Jurkat, Clone E6-1 (cell line): ENCODE measurements at places on chromosomes 11 and 22.
A peak's percentile ranks its signal among the peaks of the same experiment; 100 is the strongest.

GRCh38 chr11:32962016-32962415 is 53.7 kb upstream of the DEPDC7 start:
- DNase-seq = no peak

GRCh38 chr11:58530236-58530635 is 22.3 kb upstream of the OR5B21 start:
- peak; percentile 41 for DNase-seq

- DNase-seq = no peak
Measured at GRCh38 chr22:49848690-49849160, 4.9 kb upstream of the ZBED4 start.

GRCh38 chr11:79441461-79441875 is 638 bp upstream of the TENM4 start:
- no peak for DNase-seq

DNA sequence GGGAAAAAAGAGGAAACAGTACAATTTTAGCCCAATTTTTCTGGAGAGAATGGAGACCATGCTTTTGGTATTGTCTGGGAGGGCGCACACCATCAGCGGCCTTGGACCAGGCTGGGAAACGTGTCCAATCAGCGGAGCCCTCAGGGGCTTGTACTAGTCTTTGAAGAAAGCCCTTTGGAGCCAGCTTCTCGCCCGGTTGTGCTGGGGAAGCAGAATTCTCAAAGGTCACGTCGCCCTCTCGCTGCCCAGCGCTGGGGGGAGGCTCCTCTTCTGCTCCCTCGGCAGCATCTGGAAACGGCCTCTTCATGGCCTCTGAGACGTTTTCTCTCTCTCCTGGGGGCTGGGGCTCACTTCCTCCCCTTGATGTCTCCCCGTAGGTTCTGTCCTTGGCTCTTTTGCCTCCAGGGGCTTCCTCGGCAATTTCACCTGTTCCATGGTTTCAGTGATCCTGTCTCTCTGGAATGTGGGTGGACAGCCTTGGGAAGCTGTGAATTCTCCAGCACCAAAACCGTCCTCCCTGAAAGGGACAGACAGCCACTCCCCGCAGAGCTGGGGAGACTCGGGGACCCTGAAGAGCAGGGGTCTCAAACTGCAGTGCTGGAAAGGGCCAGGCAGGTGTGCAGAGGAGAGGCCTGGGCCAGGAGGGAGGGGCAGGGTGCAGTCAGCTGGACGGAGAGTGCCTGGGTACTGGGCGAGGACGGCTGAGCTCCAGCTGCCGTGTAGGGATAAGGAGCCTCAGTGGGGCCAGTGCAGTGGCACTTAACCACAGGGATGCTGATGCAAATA is 80.2 kb downstream of the RPS6KA4 start:
- no peak for DNase-seq

DNA sequence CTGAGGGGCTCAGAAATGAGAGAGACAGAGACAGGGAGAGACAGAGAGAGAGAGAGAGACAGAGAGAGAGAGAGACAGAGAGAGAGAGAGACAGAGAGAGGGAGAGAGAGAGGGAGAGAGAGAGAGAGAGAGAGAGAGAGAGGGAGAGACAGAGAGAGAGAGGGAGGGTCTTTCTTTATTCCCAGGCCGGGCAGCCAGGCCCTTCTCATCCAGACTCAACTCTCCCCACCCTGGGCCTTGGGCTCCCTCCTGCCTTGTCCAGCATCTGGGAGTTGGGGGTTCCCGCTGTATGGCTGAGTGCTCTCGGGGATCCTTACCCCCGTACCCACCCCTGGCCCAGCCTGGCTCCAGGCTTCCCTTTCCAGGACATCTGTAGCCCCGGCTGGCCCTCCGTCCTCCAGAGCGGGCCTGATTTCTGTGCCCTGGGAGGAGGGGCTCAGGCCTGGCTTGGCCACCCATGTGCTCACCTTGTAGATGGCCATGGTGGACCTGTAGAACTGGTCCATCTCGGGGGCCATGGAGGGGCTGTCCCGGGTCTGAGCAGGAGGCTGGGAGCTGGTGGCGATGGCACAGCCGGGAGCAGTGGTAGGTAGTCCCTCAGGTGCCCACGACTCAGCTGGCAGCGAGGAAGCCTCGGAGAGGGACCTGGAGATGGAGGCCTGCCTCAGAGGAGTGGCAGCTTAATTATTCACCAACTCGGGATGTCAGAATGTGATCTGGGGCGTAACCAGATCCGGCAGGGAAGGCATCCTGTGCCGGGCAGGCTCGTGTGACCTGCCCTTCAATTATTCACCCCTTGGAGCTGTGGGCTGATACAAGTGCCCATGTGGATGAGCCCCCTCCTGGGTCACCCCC is at the start of gene BAIAP2L2:
Gene BAIAP2L2 (minus strand): TSS at position 677 of the 855 bp plus-strand sequence. CDS start 159 bp downstream, at position 518.
- DNase-seq = no peak

DNA sequence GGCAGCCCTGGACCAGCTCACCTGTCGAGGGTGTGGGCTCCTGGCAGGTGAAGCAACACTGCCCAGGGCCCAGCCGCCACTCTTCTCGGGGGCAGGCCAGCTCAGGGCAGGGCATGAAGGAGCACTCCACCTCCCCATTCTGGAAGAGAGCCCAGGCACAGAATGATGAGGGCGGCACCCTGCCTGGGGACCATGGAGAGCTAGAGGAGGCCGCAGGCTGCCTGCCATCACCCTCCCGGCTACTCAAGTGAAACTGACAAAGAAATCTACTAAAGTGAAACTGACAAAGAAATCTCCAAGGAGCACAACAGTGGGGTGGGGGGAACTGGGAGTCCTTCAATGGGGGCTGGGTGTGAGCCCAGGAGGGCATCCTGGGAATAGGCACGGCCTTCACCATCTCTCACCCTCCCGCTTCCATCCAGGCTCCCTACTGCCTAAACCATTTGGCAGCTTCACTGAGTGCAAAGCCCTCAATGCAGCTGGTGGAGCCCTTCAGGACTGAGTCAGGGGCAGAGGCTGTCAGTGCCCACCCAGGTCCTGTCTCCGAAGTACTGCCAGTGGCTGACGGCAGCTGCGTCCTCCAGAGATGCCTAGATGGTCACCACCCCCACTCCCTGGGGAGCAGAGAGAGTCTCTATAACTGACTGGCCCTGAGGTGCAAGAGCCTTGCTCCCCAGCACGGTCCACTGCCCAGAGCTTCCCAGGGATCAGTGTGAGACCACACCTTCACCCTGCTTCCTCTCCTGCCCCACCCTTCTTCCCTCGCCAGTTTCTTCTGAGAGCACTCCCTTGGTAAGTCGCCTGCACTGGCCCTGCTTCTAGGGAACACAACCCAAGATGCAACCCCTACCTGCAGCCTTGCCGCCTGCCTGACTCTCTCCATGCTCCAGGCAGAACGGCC is 21.7 kb downstream of the VWCE start:
- no peak for DNase-seq

- DNase-seq = peak; percentile 3
Measured at GRCh38 chr11:112734207-112734606, 227.0 kb upstream of the NCAM1 start.

DNA sequence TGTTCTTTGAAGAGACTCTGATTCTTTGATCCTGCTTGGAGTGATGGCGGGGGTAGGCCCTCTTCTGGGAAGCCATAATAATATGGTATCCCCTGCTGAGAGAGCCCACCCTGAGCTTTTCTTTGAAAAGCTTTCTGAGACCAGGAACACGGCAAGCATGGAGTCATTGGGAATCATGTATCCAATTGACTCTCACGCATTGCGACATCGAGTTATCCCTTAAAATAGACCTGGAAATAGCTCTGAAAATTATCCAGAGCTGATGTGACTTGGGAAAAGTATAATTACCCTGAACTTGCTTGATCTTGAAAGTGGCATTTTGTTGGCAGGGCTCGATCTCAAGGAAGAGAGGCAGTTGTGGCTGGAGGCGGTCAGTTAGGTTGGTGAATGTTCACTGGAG is 36.8 kb upstream of the MPEG1 start:
- no peak for DNase-seq

- DNase-seq = no peak
Measured at GRCh38 chr11:70105755-70106571, 27.8 kb downstream of the ANO1 start.

DNA sequence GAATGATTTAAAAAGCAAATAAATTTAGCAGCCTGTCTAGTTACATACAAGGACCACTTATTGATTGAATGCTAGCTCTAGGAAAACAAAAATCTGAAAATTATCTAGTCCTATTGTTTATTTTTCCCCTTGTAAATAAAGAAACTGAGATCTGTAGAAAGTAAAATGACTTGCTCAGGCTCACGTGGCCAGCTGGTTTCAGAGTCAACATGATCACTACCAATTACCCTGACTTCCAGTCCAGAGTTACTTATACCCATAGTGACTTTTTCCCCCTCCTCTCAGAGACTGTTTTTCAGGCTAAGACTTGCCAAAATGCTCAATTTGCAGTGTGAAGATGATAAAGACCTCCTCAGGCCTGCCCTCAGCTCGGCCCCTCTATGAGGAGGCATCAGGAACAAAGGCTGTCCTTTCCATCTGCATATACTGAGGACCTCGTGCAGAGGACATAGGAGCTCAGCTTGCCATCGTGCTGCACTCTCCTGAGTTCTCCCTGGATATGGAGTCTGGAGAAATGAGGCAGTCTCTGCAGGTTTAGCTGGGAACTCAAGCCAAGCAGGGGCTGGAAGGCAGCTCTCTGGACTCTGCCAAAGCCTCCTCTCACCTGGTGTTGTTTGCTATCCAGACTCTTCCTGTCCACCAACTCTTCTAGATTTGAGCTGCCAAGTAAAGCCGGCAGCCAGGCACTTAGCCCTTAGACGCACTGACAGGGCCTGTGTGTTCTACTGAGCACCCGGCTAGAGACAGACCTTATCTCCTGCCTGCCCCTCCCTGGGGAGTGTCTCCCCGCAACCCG is 883.3 kb downstream of the NTM start:
- no peak for DNase-seq

GRCh38 chr22:20728523-20729190 is 45.3 kb upstream of the SERPIND1 start:
- DNase-seq = no peak

- no peak for DNase-seq
Measured at GRCh38 chr11:104055596-104055995, 19.2 kb downstream of the DDI1 start.

- no peak for DNase-seq
Measured at GRCh38 chr11:58762284-58763119, 30.8 kb upstream of the GLYAT start.

GRCh38 chr11:88064097-88064705 is 111.0 kb downstream of the RAB38 start:
- DNase-seq = no peak

DNA sequence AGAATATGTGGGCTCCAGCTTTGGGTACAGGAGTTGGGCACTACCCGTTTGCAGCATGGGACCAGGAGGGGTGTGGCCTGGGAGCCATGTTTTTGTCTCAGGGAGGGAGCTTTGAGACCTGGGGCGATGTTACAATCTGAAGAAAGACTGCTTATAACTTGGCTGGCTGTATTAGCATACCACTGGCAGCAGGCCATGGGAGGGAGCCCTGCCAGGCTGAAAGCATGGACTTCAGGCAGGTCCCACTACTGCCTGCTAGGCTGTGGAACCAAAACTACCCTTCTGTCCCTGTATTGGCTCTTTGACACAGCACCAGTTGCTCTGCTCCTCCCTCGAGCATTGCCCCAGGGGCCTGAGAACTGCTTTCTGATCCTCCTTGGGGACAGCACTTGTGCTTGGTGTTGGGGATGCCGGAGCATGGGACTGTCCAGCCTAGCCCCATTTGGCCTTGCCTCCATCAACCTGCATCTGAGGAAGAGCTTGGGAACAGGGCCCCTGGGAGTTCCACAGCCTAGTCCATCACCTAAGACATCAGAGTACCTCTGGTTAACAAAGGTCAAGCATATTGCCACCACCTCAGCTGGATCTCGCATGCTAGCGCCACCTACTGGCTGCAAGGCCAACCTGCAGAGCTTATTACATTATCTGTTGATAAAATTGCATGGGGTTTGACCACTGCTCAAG is 217.4 kb downstream of the SBF2 start:
- no peak for DNase-seq

DNA sequence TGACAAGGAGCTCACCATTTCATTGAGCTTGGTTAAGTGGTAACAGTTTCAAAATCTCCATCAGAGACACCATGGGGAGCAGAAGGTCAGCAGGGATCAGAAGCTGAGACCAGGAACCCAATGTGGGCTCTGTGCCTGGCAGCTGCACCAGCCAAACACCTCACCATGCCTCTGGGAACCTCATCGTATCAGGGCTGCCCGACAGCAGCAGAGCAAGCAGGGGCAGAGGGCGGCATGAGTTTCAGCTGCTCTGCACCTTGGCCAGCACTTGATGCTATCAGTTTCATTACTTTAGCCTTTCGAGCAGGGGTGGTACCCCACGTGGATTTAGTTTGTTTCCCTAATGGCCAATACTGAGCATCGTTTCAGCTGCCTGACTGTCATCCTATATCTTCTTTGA is 77.8 kb downstream of the DGCR2 start:
- no peak for DNase-seq

DNA sequence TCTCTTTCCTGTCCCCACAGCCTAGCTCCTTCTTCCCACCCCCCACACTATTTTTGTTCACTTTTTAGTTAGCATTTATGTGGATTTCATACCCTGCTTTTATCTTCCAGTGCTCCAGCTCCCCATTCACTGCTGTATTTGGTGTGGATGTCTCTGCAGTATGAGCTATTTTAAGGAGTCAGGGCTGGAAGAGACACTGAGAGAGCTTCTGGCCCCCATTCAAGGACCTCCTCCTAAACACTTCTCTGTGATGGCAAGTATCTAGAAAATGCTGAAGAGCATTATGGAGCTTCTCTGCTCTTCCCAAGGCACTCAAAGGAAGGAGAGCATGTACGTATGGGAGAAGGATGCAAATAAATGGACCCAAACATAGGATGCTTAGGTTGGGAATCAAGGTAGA is 79.5 kb downstream of the RAB30 start:
- DNase-seq = no peak

GRCh38 chr22:33921525-33922348 is 1.5 kb upstream of the LARGE1 start:
- DNase-seq = no peak

DNA sequence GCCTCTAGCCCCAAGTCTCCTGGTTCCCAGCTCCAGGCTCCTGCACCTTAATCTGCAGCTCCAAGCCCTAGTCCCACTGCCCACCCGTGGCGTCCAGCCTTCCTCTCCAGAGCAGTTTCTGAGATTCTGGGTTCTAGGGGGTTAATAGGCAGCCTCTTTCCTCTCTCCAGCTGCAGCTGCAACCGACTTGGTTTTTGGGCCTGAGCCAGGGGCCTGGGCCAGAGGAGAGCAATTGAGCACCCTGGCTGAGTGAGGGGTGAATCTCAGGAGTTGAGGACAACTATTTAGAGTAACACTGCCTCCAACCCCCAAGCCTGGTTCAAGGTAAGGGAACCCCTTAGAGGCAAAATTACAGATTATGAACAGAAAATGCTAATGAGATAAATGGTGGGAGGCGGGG is 9.0 kb upstream of the CHRM1 start:
- no peak for DNase-seq
